CD4-positive, alpha-beta memory T cell (primary cell): ENCODE measurements at places on chromosomes 11 and 22. TPM values are rescaled to one million over a fixed set of nuclear protein-coding genes. Genes with fewer than 3 reads are reported as not detected.

Gene SCGB1A1
- total RNA-seq: not detected

Gene DEFB131B
- total RNA-seq: not detected

Gene UBQLNL
- total RNA-seq: 0.50 TPM

Gene BATF2
- total RNA-seq: not detected

DNA sequence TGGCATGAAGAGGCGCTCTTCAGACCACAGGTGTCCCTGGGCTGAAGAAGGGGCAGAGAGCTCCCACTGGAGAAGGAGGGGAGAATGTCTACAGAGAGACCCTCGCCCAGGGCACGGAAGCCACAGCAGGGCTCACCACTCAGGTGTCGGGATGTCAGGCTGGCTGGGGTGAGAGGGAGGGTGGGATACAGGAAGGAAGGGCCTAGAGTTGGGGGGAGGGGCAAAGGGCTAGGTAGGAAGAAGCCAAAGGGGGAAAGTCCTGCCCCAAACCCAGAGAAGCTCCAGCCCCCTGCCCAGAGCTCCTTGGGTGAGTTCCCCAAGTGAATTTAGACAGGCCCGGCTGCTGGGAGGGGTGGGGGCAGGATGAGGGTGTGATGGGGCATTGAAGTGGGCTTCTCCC, 232.0 kb downstream of the CEP164 start:
- H3K27ac ChIP-seq: no peak overlapping the region
- no peak for DNase-seq
- no peaks in the 10 kb centered on the region for H3K4me1 ChIP-seq
- no peak overlapping the region for H3K4me3 ChIP-seq

DNA sequence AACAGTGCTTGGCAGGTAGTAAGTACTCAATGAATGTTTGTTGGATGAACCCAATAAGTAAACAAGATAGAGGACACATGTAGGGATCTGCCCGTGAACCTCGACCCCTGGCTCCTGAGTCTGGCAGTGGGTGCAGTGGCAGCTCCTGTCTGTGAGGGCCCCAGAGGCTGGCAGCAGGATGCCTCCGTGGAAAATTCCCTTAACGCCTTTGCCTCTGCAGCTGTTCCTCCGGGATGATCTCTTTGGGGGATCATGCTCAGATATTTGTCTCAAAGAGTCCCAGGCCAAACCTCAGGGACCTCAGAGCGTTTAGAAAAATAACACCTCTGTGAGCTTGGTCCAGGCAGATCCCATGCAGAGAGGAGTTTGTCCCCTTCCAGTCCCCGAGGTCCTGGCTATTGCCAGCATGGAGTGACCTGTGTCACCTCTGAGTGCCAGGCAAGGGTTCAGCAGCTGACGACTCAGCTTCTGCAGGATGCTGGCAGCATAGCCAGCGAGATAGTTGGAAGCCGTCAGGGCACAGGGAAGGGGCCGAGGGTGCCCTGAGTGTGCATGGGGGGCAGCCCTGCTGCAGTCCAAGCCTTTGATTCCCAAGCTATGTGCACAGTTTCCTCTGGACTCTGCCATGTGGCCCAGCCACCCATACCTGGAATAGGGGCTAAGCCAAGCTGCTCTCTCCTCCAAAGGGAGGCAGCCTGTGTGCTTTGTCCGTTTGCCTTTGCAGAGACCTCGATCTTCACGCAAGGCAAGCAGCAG, 613 bp upstream of the MCHR1 start:
- peaks cover 10% of the 10 kb centered on the region for H3K4me1 ChIP-seq
- no peak overlapping the region for H3K4me3 ChIP-seq
- peaks cover 6% of the 10 kb centered on the region for H3K27me3 ChIP-seq
- H3K27ac ChIP-seq: no peak overlapping the region

Gene LINC01488
- not detected for total RNA-seq

DNA sequence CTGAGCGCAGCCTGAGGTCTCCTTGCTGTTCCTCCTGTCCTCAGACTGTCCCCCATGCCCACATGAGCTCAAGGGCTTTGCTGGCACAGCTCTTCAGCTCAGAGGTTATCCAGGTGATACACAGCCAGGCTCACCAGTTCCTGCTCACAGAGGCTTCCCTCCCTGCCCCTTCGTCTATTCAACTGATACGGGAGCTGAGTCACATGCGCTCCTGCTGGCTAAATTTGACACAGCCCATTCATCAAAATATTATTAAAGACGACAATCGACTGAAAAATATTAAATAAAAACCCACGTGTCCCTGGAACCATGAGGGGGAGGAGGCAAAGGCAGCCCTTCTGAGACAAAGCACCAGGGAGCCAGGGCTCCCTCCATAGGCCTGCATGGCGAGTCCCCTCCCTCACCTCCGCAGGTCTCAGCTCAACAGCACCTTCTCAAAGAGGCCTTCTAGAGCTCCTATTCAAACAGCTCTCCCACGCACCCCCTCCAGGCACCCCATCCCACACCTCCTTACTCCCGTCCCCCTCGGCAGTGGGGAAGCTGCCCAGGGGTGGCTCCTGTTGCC, 40.5 kb downstream of the DUSP8 start:
- H3K36me3 ChIP-seq: peaks cover 26% of the 10 kb centered on the region
- peaks cover 78% of the 10 kb centered on the region for H3K4me1 ChIP-seq
- H3K27me3 ChIP-seq: no peaks in the 10 kb centered on the region
- H3K27ac ChIP-seq: no peak overlapping the region
- H3K4me3 ChIP-seq: no peak overlapping the region

Gene BLID
- total RNA-seq: not detected

GRCh38 chr11:86627776-86628455, 44.5 kb downstream of the ME3 start:
- no peaks in the 10 kb centered on the region for H3K27me3 ChIP-seq
- H3K4me3 ChIP-seq: no peak overlapping the region
- H3K4me1 ChIP-seq: no peaks in the 10 kb centered on the region
- no peak overlapping the region for H3K27ac ChIP-seq
- H3K36me3 ChIP-seq: no peaks in the 10 kb centered on the region
- no peak for DNase-seq

- no peaks in the 10 kb centered on the region for H3K27me3 ChIP-seq
- H3K4me1 ChIP-seq: no peaks in the 10 kb centered on the region
- no peak for DNase-seq
- H3K27ac ChIP-seq: no peak overlapping the region
These were observed 24.6 kb downstream of the ELF5 start for GRCh38 chr11:34488855-34489557.

- H3K4me1 ChIP-seq: no peaks in the 10 kb centered on the region
- no peak overlapping the region for H3K27ac ChIP-seq
- no peaks in the 10 kb centered on the region for H3K27me3 ChIP-seq
- no peak overlapping the region for H3K4me3 ChIP-seq
These were observed 47.2 kb downstream of the POLD3 start for GRCh38 chr11:74639533-74639932.

- DNase-seq: no peak
- H3K4me3 ChIP-seq: no peak overlapping the region
- no peak overlapping the region for H3K27ac ChIP-seq
- H3K4me1 ChIP-seq: no peaks in the 10 kb centered on the region
These were observed 92.2 kb downstream of the ELP4 start for GRCh38 chr11:31601635-31602282.

DNA sequence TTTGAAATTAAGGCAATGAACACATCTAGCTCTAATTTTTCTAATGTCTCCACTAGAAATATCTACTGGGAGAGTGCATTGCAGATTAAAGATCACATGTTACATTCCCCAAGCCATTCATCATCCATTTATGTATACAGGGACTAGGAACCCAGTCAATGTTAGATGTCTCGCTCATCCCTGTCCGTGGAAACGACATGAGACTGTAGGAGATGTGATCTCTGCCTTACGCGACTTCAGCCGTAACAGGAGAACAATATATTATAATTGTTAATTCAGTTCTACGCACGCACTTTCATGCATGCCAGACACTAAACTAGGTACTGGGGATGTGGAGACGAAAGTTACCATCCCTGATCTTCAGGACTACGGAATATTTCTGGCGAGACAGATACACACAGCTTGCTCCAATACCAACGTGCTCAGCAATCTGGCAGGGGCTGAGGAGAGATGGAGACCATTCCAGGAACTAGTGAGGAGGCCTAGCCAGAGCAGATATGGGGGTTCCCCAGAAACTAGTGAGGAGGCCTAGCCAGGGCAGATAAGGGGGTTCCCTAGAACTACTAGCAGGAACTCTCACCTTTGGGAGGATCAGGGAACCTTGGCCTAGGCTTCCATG, 706 bp downstream of the DCPS start:
- peak; percentile 53 for DNase-seq
- peak overlapping the region; percentile 66 for H3K4me3 ChIP-seq
- H3K27ac ChIP-seq: peak overlapping the region; percentile 91
- H3K36me3 ChIP-seq: no peaks in the 10 kb centered on the region
